NCI-H1436 (cell line): ENCODE measurements at places on chromosomes 5 and 9.

GRCh38 chr5:29796013-29796412 lies 1397.5 kb upstream of the CDH6 start:
- no peak for DNase-seq

- no peak for DNase-seq
Observed at GRCh38 chr5:153880106-153880505, 158.6 kb downstream of the FAM114A2 start.

DNA sequence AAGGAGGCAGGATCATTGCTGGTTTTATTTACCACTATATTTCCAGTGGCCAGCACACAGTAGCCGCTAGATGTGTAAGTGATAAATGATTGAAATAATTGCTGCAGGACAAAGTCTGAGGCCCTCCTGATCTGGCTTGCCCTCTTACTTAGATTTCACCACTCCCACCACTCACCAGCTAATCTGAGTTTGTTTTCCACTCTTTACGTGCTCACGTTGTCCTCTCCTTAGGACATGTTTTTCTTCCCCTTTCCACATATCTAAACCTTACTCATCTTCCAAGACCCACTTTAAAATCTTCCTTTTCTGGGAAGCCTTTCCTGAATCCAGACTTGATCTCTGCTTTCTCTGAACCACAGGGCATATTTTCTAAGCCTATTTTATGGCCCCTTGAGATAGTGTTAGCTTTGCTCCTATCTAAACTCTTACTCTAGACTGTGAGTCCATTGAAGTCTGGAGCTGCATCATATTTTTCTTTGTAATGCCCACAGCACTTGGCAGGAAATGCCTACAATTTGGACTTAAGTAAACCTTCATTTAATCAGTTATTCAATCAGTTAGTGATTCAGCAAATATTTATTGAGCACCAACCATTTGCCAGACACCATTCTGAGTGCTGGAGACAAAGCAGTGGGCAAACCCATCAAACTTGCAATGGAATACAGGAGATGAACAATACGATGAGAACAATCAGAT lies 2.4 kb downstream of the TLR4 start:
- no peak for DNase-seq

DNA sequence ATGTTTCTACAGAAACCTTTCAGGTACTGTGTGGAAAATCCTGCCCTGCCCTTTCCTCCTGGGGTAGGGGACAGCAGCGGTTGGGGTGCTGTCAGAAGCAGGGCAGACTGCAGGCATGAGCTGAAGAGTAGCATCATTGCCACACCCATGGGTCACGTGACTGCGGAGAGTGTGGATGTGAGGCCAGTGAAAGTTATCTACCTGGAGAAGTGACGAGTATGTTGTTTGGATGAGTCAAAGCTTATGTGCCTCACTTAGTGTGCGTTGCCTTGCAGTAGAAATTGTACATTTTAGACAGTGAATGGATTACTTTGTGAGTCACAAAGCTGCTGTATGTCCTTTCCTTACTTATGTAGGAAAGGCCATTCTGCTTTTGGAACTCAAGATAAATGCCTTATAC lies 21.7 kb upstream of the ACTBL2 start:
- DNase-seq, result no peak

- DNase-seq, result no peak
Observed at GRCh38 chr5:157511651-157512644, 51.9 kb downstream of the NIPAL4 start.
